Activated T-cell treated with anti-CD3 and anti-CD28 coated beads, Interleukin-2, amount 50 U/mL, for 24 hours (primary cell): ENCODE measurements at places on chromosomes 4 and X.

GRCh38 chrX:12425496-12425895 lies 287.2 kb downstream of the FRMPD4 start:
- no peak for DNase-seq

- no peak for DNase-seq
Observed at GRCh38 chrX:39203427-39203826, 402.2 kb downstream of the MID1IP1 start.

- no peak for DNase-seq
Observed at GRCh38 chrX:27619975-27620374, 29.8 kb downstream of the DCAF8L2 start.

GRCh38 chr4:8915201-8916200 lies 43.9 kb upstream of the HMX1 start:
- DNase-seq: peak; percentile 16

DNA sequence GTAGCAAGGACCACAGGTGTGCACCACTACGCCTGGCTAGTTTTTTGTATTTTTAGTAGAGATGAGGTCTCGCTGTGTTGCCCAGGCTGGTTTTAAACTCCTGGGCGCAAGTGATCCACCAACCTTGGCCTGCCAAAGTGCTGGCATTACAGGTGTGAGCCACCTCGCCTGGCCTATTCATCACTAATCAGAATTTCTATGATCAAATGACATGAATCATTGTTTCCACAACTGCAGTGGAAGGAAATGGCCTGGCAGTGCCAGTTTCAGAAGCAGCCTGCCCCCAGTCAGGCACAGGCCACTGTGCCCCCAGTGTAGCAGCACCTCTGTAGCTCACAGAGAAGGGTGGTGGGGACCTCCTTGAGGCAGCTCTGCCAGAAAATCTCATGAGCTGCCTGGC lies 66.0 kb upstream of the MSANTD1 start:
- no peak for DNase-seq
